ENCODE measurements at places on chromosomes 4 and X. TPM values are rescaled to one million over a fixed set of nuclear protein-coding genes. Genes with fewer than 3 reads are reported as not detected.
A peak's percentile ranks its signal among the peaks of the same experiment; 100 is the strongest.

The SUPT20HL1 gene
- not detected for polyA plus RNA-seq

The TLR3 gene
- 2.5 TPM for polyA plus RNA-seq

The CPZ gene
- polyA plus RNA-seq, result not detected

The ARHGEF6 gene
- 62.0 TPM for polyA plus RNA-seq

The LIN54 gene
- 5.5 TPM for polyA plus RNA-seq

DNA sequence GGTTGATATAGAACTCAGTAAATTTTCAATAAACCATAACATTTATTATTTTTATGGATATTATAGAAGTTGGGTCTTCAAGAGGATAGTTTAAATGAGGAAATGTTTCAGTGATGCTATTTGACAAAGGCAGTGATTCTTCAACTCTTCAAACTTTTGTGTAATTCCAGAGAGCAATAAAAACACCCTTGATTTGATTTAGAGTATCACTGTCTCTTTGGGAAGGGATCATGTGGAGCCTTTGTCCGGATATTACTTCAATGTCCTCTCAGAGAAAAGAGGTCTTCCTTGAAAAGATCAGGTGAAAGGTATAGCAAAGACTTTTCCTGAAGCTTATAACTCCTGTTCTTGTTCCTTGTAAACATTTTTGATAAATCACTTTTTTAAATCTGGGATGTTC, 23.3 kb downstream of the GLRA3 start:
- no peaks in the 10 kb centered on the region for H3K27me3 ChIP-seq
- H3K4me3 ChIP-seq, result no peak overlapping the region
- H3K36me3 ChIP-seq, result no peaks in the 10 kb centered on the region
- DNase-seq, result no peak
- no peak overlapping the region for H3K27ac ChIP-seq
- H3K4me1 ChIP-seq, result no peaks in the 10 kb centered on the region

GRCh38 chr4:108751321-108751720, 11.5 kb downstream of the ETNPPL start:
- no peak overlapping the region for H3K4me3 ChIP-seq
- peaks cover 4% of the 10 kb centered on the region for H3K27me3 ChIP-seq
- no peak for DNase-seq
- no peaks in the 10 kb centered on the region for H3K4me1 ChIP-seq
- H3K36me3 ChIP-seq, result no peaks in the 10 kb centered on the region

GRCh38 chrX:6386837-6387236, 148.1 kb downstream of the VCX3A start:
- no peaks in the 10 kb centered on the region for H3K36me3 ChIP-seq
- no peaks in the 10 kb centered on the region for H3K27me3 ChIP-seq
- no peak for DNase-seq
- no peak overlapping the region for H3K27ac ChIP-seq
- no peak overlapping the region for H3K4me3 ChIP-seq
- no peaks in the 10 kb centered on the region for H3K4me1 ChIP-seq

GRCh38 chr4:184762100-184762499, 28.2 kb upstream of the CENPU start:
- DNase-seq, result peak; percentile 45
- peak overlapping the region; percentile 88 for H3K27ac ChIP-seq
- H3K27me3 ChIP-seq, result no peaks in the 10 kb centered on the region

- H3K4me1 ChIP-seq, result peaks cover 12% of the 10 kb centered on the region
- DNase-seq, result peak; percentile 66
- peak overlapping the region; percentile 30 for H3K4me3 ChIP-seq
- peak overlapping the region; percentile 56 for H3K27ac ChIP-seq
- H3K36me3 ChIP-seq, result no peaks in the 10 kb centered on the region
Measured at GRCh38 chrX:13151828-13152517, 107.6 kb upstream of the FAM9C start.

DNA sequence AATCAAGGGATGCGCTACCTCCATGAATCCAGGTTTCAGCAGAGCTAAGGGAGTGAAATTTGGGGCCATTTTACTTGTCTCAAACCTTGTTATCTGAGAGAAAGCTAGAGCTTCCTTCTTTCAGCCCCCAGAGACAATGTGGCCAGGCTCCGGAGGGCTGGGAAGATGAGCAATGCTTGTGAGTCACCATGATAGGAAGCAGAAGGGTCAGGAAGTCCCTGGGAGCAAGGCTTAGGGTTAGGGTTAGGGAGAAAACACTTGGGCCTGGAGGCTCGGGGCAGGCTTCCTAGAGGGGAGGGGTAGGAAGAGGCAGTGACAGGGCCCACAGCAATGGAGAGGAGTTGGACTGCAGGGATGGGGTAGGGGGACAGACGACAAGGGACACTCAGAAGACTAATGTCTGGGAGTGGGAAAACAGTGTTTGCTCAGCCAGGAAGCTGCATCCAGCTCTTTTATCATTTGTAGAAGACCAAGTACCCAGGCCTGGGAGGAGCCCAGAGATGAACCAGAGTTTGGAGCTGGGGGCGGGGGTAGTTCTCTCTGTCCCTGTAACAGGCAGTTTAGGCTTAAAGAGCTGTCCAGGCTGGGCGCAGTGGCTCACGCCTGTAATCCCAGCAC, 16.4 kb upstream of the PORCN start:
- peaks cover 6% of the 10 kb centered on the region for H3K27me3 ChIP-seq
- H3K36me3 ChIP-seq, result no peaks in the 10 kb centered on the region
- H3K27ac ChIP-seq, result no peak overlapping the region
- DNase-seq, result no peak
- no peak overlapping the region for H3K4me3 ChIP-seq
- H3K4me1 ChIP-seq, result peaks cover 15% of the 10 kb centered on the region

DNA sequence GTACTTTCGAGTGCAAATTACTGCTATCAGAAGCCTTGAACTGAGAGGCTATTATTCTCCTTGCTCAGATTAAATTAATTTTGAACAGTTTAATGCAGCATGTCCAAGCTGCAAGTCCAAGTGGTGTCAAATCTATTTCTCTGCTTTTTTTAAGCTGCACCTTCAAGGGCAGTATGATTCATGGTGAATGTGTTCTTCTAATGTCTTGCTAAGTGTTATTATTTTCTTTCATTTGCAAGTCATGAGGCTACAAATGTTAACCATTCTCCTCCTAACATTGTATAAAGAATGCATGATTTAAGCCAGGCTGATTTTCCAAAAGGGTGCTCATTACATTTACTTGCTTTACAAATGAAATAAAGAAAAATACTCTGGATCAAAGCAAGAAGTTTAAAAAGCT, 200.4 kb downstream of the TEX13C start:
- H3K27ac ChIP-seq, result no peak overlapping the region
- H3K4me3 ChIP-seq, result no peak overlapping the region
- no peaks in the 10 kb centered on the region for H3K36me3 ChIP-seq
- DNase-seq, result no peak
- no peaks in the 10 kb centered on the region for H3K27me3 ChIP-seq
- H3K4me1 ChIP-seq, result no peaks in the 10 kb centered on the region

DNA sequence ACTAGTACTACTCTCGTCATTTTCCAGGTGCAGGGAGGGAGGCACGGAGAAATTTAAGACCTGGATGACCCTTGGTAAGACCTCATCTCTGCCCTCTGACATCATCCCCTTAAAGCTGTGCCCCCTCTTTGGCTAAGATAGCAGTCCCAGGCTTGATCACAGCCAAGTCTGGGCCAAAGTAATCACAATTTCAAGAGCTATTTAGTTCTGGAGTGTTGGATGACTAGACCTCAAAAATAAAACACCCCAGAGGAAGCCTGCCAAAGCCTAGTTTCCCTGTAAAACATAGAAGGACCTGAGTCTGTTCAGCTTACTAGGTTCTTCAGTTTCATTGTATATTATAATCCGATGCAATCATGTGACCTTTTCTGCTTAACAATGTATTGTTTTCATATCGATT, 144.6 kb upstream of the ARHGEF9 start:
- no peaks in the 10 kb centered on the region for H3K36me3 ChIP-seq

- no peak for DNase-seq
- H3K27ac ChIP-seq, result no peak overlapping the region
- no peak overlapping the region for H3K4me3 ChIP-seq
- H3K27me3 ChIP-seq, result peaks cover 1% of the 10 kb centered on the region
- no peaks in the 10 kb centered on the region for H3K4me1 ChIP-seq
Measured at GRCh38 chr4:158966091-158966490, 136.8 kb upstream of the RAPGEF2 start.

- no peak for DNase-seq
- no peaks in the 10 kb centered on the region for H3K4me1 ChIP-seq
- H3K4me3 ChIP-seq, result no peak overlapping the region
- H3K27ac ChIP-seq, result no peak overlapping the region
Measured at GRCh38 chr4:11503166-11503565, 74.5 kb upstream of the HS3ST1 start.

- peaks cover 8% of the 10 kb centered on the region for H3K27me3 ChIP-seq
- H3K36me3 ChIP-seq, result no peaks in the 10 kb centered on the region
Measured at GRCh38 chr4:76571274-76571673, 136.2 kb downstream of the SHROOM3 start.

DNA sequence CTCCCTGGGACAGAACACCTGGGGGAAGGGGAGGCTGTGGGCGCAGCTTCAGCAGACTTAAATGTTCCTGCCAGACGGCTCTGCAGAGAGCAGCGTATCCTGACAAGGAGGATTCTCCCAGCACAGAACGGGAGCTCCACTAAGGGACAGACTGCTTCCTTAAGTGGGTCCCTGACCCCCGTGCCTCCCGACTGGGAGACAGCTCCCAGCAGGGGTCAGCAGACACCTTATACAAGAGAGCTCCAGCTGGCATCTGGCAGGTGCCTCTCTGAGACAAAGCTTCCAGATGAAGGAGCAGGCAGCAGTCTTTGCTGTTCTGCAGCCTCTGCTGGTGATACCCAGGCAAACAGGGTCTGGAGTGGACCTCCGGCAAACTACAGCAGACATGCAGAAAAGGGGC, 44.5 kb upstream of the FAAH2 start:
- no peak for DNase-seq
- H3K4me1 ChIP-seq, result no peaks in the 10 kb centered on the region
- H3K4me3 ChIP-seq, result no peak overlapping the region
- H3K27ac ChIP-seq, result no peak overlapping the region
- H3K27me3 ChIP-seq, result peaks cover 2% of the 10 kb centered on the region
- no peaks in the 10 kb centered on the region for H3K36me3 ChIP-seq

GRCh38 chr4:16263056-16263455, 36.8 kb upstream of the TAPT1 start:
- H3K4me1 ChIP-seq, result no peaks in the 10 kb centered on the region
- no peak overlapping the region for H3K27ac ChIP-seq
- no peaks in the 10 kb centered on the region for H3K36me3 ChIP-seq
- no peaks in the 10 kb centered on the region for H3K27me3 ChIP-seq

GRCh38 chr4:165450871-165451270, 72.1 kb downstream of the CPE start:
- H3K4me1 ChIP-seq, result peaks cover 2% of the 10 kb centered on the region
- no peak overlapping the region for H3K4me3 ChIP-seq
- no peaks in the 10 kb centered on the region for H3K27me3 ChIP-seq
- H3K36me3 ChIP-seq, result no peaks in the 10 kb centered on the region
- no peak overlapping the region for H3K27ac ChIP-seq

- H3K36me3 ChIP-seq, result no peaks in the 10 kb centered on the region
- no peak overlapping the region for H3K27ac ChIP-seq
- H3K4me3 ChIP-seq, result no peak overlapping the region
- peaks cover 3% of the 10 kb centered on the region for H3K27me3 ChIP-seq
Measured at GRCh38 chr4:10184041-10184440, 67.4 kb upstream of the WDR1 start.

- peaks cover 18% of the 10 kb centered on the region for H3K4me1 ChIP-seq
- H3K4me3 ChIP-seq, result no peak overlapping the region
- H3K27ac ChIP-seq, result no peak overlapping the region
- H3K36me3 ChIP-seq, result no peaks in the 10 kb centered on the region
Measured at GRCh38 chrX:41796577-41796976, 72.6 kb downstream of the GPR82 start.

DNA sequence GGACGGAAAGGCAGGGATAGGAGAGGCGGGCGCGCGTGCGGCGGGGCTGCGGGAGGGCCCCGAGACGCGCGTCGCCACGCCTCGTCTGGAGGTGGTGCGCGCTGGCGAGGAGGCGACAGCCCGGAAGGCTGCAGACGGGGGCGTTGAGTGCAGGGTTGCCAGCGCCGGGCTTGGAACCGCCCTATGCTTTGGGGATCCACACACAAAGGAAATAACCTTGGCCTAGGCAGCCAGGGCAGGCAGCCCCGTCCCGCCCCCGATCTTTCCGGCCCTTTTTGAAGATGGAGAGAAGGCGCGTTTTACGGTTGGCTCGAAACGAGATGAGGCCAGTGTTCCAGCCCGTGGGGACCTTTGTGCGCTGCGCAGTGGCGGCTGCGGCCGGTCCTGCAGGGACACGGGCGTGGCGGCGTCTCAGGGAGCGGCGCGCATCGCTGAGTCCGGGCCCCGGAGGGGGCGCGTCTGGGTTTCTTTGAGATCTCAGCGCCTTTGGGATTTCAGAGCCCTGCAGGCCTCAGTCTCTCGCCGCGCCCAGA, 50.8 kb upstream of the TRIM2 start:
- H3K27me3 ChIP-seq, result no peaks in the 10 kb centered on the region
- H3K4me3 ChIP-seq, result peak overlapping the region; percentile 82
- peak; percentile 15 for DNase-seq
- H3K4me1 ChIP-seq, result peaks cover 18% of the 10 kb centered on the region
- H3K36me3 ChIP-seq, result peaks cover 4% of the 10 kb centered on the region

- no peak for DNase-seq
- no peak overlapping the region for H3K27ac ChIP-seq
- H3K4me3 ChIP-seq, result no peak overlapping the region
- H3K27me3 ChIP-seq, result no peaks in the 10 kb centered on the region
- H3K36me3 ChIP-seq, result no peaks in the 10 kb centered on the region
Measured at GRCh38 chr4:52431869-52432268, 227.2 kb downstream of the USP46 start.

Data from immature natural killer cell (primary cell).